ENCODE measurements at places on chromosomes 12 and 14. TPM values are rescaled to one million over a fixed set of nuclear protein-coding genes. Genes with fewer than 3 reads are reported as not detected.

DNA sequence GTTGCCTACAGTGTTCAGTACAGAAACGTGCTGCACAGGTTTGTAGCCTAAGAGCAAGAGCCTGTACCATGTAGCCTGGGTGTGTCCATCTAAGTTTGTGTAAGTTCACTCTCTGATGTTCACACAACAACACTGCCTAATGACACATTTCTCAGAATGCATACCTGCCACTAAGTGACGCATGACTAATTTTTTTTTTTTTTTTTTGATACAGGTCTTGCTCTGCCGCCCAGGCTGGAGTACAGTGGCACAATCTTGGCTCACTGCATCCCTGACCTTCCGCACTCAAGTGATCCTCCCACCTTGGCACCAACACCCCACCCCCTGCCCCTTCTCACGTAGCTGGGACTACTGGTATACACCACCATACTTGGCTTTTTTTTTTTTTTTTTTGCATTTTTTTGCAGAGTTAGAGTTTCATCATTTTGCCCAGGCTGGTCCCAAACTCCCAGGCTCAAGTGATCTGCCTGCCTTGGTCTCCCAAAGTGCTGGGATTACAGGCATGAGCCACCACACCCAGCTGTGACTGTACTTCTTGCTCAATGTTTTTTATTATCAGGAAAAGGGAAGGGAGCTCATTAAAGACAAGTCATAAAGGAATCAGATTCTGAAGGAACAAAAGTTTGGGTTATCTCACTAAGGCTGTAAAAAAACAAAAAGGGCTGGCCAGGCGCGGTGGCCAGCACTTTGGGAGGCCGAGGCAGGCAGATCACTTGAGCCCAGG is 10.0 kb upstream of the CDC42BPB start:
- no peak for DNase-seq

DNA sequence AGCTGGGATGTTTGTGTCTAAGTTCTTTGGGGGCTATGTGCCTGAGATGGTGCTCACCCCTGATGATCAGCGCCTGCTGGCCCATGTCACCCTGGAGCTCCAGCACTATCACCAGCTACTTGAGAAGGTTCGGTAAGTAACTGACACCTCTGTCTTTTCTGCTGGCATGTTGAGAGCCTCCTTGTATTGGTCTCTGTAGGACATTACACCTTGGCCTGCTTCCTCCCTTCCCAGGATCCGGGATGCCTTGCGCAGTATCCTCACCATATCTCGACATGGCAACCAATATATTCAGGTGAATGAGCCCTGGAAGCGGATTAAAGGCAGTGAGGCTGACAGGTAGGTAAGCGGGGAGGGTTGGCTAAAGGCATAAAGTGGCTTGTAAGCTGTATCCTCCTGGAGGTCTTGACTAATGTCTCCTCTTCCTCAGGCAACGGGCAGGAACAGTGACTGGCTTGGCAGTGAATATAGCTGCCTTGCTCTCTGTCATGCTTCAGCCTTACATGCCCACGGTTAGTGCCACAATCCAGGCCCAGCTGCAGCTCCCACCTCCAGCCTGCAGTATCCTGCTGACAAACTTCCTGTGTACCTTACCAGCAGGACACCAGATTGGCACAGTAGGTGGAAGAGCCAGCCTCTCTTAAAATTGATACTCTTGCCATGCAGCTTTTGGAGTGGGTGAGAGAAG is 5.5 kb downstream of the DDIT3 start:
- no peak for DNase-seq

- no peak for DNase-seq
Measured at GRCh38 chr14:38799671-38800070, 303.4 kb downstream of the SEC23A start.

GRCh38 chr12:128813883-128814282 is 9.9 kb downstream of the SLC15A4 start:
- no peak for DNase-seq

PSMB5 gene
- 60.7 TPM for total RNA-seq

FIGNL2 gene
- total RNA-seq, result 0.17 TPM

CLMN gene
- total RNA-seq, result 0.42 TPM

Measured in activated CD4-positive, alpha-beta T cell treated with anti-CD3 and anti-CD28 coated beads, Interleukin-2, amount 10 ng/mL, durations not matched to agents 7 days and 5 days (primary cell).